ENCODE measurements at places on chromosomes 3 and 15.

DNA sequence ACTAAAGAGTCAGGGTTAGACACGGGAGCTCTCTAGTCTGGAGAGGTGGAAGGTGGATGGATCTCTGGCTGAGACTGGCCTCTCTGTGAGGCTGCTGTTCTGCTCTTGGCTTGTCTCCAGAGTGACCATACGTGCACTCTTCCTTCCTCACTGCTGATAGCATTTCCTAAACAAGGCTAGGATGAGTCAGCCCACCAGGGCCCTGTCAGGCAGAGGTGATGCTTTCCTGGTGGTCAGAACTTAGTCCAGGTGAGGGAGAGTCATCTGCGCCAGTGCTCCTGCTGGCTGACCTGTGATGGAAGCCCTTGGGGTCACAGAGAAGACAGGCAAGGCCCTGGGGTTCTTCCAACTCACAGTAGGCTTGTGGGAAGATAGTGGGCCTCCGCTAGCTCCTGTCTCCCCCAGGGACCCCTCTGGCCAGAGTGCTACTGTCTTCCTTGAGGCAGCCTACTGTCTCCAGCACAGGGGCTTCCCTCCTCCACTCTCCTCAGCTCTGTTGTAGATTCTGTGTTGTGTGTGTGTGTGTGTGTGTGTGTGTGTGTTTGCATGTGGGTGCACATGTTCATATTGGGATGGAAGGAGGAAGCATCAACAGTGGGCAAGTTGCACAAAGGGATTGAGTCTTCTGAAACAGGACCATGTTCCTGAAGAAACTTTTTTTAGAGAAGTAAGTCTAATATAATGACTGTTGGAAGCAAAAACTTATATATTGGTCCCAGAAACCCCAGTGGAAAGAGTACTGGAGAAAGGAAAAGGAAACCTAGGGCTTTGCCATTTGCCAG is 16.5 kb downstream of the ALPK3 start:
- peak; percentile 71 for DNase-seq

- DNase-seq, result no peak
Measured at GRCh38 chr15:39575180-39575579, 5.7 kb upstream of the THBS1 start.

GRCh38 chr3:182671942-182672341 is 121.4 kb upstream of the ATP11B start:
- peak; percentile 20 for DNase-seq

GRCh38 chr15:98715401-98715800 is 67.1 kb downstream of the IGF1R start:
- DNase-seq, result no peak

GRCh38 chr3:127779747-127780146 is 42.6 kb downstream of the MGLL start:
- DNase-seq, result peak; percentile 16

DNA sequence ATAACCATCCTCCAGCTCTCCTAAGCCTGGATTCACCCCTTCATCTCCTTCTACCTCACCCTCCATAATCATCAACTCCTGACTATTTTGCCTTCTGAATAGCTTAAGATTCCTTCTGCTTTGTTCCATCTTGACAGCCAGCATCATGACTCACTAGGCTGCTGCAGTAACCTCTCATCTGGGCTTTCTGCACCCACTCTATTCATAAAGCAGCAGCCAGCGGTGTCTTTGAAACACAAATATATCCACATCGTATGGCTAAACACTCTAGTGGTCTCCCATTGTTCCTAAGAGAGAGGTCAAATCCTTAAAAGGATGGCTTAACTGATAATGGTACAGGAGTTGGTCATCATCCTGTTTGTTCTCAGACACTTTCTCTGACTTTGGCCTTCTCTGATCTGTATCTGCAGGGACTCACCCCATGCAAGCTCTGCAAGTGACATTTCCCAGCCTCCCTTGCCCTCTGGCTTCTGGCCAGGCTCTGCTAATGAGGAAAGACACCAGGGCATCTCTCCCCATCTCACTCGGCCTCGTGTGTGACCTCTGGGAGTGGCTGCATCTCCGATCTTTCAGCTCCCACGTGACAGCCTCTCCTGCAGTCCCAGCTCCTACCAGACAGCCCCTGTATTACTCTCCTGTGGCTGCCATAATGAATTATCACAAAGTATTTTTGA is 6.2 kb downstream of the GRK7 start:
- peak; percentile 25 for DNase-seq

GRCh38 chr3:143849854-143850549 is 1.7 kb upstream of the SLC9A9 start:
- peak; percentile 88 for DNase-seq

DNA sequence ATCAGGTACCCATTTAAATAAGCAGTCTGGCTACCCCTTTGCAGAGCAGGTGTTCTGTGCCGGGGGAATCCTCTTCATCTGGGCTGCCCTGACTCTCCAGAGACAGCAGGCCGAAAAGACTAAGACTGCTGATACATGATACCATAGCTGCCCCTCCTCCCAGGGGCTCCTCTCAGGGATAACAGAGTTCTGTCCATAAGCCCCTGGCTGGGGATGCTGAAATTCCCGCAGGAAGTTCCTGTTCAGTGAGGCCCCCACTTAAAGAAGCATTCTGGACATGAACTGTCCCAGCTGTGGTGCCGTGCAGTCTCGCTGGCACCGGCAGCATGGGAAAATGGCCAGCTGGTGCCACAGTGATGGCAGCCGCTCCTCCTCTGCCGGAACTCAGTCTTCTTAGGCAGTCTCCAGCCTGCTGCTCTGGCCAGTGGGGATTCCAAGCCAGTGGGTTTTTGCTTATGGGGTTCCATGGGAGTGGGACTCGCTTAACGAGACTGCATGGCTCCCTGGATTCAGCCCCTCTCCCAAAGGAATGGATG is 1026.2 kb downstream of the NAALADL2 start:
- no peak for DNase-seq

- DNase-seq, result peak; percentile 34
Measured at GRCh38 chr15:64813075-64813474, 12.4 kb downstream of the PIF1 start.

DNA sequence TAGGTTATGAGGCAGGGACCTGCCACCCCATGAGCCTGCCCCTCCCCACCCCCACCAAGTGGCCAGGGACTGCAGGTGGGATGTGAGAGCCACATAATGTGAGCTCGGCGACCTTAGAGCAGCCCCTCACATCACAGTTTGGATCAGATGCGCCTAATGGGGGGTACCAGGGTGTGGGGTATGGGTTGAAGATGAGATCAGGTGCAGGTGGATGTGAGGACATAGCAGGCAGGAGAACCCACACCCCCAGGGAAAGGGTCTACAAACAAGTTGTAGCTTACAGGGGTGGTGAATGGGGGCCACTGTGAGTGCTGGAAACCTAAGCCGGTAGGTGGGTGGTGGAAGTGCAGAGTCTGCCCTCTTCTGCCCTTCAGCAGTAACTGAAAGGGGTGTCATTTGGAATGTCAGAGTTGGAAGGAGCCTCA is 94.0 kb downstream of the CORO2B start:
- peak; percentile 33 for DNase-seq

DNA sequence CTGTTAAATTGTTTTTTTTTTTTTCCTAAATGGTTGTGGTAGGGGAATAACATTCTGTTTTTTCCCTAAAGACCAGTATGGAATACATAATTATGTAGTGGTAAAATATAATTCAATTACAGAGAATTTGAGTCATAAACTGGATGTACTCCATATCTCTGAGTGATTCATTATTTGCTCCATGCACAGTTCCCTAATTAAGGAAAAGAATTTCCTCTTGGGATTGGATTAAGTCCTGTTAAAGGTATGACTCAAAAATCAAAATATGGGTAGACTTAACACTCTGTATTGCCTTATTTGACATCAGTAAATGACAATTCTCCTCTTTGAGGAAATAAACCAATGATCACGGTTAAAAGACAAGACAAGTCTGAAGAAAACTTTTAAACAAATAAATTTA is 78.0 kb upstream of the KCNH8 start:
- DNase-seq, result peak; percentile 12

DNA sequence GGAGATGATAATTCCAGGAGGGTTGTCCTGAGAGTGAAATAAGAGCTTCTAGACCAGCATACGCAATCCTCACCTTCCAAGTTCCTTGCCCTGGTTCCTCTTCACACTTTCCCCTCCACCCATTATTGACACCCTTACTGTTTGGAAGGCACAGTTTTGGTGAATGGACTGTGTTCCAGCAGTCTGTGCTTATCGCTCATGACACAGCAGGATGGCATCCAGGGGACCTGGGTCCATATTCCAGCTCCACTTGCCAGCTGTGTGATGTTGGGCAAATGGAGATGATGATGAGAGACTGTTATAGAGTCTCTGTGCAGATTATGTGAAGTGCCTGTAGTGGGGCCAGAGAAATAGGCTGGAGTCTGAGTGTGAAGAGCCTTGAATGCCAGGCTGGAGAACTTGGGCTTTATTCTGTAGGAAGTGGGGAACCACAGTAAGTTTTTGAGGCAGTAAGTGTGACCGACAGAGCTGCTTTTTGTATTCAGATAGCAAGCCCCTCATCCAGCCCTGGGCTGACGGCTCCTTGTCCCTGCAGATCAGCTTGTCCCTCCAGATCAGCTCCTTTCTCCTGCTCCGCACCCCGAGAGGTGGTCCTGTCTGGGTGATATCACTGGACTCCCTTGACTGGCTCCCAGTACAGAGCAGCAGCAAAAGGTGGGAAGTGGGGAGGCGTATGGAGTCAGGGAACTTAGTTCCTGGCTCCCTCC is 8.1 kb downstream of the KBTBD13 start:
- DNase-seq, result no peak

GRCh38 chr3:45599424-45599886 is 4.9 kb downstream of the LIMD1 start:
- DNase-seq, result no peak

GRCh38 chr3:49717211-49717958 is 2.1 kb downstream of the AMIGO3 start:
- no peak for DNase-seq

DNA sequence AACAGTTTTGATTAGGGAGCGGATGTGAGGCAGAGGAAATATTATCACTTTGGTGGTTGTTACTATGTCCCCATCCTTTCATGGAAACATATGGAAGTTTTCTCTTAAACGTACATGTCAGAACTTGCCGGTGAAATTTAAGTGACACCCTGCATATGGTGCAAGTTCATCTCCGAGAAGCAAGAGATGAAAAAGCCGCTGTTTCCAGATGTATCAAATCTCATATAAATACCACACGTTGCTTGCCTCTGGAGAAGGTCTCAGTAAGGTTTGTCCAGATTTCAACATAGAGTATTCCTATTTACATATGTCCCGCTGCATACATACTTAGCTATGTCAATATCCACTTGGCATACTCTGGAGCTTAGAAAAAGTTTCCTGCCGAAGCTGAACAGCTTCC is 172.2 kb upstream of the ICE2 start:
- peak; percentile 18 for DNase-seq

- DNase-seq, result no peak
Measured at GRCh38 chr3:85603378-85603777, 644.6 kb downstream of the CADM2 start.

DNA sequence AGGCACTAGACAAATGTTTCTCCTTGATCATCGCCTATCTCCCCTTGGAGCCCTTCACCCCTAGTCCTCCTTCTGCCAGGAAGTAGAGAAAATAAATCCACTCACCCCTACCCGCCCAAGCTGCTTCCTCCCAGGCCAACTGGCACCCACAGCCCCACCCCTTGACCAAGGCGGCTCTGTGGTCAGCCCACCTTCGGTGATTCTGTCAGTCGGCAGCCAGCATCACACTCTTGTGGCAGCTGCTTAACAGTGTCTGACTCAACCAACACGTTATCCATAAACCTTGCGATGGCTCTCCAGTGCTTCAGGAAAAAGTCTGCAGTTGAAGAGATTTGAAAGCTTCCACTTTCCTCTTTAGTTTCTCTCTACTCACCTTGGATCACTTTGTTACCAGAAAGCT is 7.6 kb downstream of the SHF start:
- no peak for DNase-seq

DNA sequence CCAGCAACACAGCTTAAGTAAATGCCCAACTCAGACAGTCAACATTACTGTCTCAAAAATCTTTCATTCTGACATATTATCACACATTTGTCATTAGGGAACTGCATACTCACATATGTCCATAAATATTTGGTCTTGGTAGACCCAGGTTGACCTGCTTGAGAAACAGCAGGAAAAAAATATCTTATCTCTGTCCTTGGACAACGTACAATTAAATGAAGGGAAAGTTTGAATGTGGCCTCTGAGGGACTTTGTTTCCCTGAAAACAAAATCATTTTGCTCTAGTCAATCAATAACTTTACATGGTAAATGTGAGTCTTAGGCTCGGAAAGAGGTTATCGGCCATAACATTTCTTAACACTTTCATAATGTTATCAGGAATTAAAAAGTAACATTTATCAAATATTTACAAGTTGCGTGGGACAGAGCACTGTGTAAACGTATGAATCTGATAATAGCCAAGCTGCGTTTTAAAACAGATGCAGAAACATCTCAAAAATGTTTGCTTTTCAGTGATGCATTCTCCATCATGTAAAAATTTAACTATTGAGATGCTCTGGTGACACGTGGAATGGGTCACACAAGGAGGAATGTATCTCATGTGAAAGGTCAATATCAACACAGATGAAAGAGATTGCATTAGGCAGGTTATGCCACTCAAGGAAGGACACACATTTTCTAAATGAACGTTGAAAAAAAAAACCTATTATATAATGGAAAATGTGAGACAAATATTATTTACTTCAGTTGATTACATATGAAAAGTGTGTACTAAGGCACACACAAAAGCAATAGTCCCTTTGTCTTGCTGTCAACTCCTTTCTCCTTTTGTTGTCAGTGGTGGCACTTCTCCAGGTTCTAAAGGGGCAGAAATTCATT is 304.4 kb downstream of the WDR72 start:
- no peak for DNase-seq

DNA sequence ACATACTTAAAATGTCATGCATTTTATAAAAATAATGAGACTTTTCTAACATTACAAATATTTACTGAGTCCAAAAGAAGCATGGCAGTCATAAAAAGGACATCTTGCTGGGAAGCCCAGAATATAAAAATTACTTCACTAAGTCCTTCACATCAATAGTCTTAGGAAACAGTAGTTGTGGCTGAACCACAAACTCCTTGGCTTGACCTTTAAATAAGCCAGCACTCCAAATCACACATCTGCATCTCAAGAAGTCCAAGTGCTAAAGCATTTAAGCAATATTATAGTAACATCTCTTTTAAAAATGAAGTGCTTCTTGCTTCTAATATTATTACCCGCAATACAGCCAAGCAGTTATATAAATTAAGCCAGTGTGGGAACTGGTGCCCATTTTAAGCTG is 8.8 kb downstream of the CCNL1 start:
- no peak for DNase-seq

- no peak for DNase-seq
Measured at GRCh38 chr3:152255290-152255689, 13.4 kb upstream of the MBNL1 start.

GRCh38 chr15:100301910-100302431 is 39.8 kb downstream of the ADAMTS17 start:
- no peak for DNase-seq

DNA sequence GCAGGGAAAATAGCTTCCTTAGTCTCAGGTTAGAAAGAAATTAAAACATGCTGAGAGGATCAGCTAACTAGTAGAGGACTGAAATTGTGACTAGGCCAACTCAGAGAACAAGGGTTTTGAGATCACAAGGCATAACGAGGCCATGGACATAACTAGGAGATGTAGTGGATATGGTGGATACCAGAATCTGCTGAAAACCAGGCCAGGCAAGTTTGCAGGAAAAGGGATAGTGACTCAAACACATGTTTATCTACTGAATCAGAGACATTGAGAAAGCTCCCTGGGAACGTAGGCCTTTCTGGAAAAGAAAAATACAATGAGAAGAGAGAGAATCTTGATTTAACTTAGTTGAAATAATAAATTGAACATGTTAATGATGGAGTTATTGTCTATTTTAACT is 326.5 kb upstream of the GBE1 start:
- peak; percentile 55 for DNase-seq

GRCh38 chr3:190252080-190252479 is 70.2 kb downstream of the CLDN1 start:
- DNase-seq, result peak; percentile 88

- no peak for DNase-seq
Measured at GRCh38 chr3:79514069-79514468, 253.7 kb downstream of the ROBO1 start.
